Amniotic epithelial cell (primary cell): ENCODE measurements at places on chromosomes 3 and 15.
A peak's percentile ranks its signal among the peaks of the same experiment; 100 is the strongest.

- DNase-seq, result no peak
These were observed 55.9 kb downstream of the DNASE1L3 start for GRCh38 chr3:58154626-58155449.

DNA sequence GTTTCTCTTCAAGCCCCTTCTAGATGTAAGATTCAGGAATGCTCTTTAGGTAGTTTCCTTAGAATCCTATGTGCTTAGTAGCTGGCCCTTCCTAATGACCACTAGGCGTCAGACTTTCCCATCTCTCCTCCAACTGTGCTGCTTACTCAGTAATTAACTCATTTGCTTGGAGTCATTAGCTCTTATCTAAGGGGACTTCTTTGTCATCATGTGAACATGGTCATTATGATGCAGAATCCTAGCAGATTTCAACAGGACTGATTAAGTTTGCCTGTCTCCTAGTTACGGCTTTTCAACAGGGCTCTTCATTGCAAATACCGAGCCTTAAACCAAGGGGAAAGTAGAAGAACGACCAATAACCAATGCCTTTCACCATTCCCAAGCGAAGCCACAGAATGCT lies 46.4 kb downstream of the GJD2 start:
- peak; percentile 64 for DNase-seq

DNA sequence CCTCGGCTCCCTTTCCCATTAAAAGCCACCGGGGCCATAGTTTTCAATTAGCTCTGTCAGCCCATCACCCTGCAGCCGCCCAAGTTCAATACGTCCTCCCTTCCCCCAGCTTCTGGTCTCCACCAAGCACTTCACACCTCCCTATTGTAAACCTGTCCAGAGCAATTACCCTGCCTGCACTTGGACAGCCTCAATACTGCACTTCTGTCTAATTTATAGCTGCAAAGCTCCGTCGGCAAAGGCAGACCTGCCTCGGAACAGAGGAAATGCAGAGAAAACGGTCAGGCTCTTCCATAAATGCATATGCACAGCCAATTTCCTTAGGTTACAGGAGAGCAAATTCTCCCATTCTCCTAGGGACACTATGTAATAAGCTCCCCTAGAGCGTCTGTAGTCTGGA lies 21.9 kb downstream of the LRIG1 start:
- DNase-seq, result no peak

- peak; percentile 62 for DNase-seq
These were observed 735.0 kb downstream of the ROBO1 start for GRCh38 chr3:79032686-79033318.

- DNase-seq, result no peak
These were observed 22.6 kb downstream of the WHAMM start for GRCh38 chr15:82831894-82832600.

- DNase-seq, result peak; percentile 93
These were observed 112.5 kb upstream of the TGFBR2 start for GRCh38 chr3:30493911-30494311.

GRCh38 chr15:98381446-98381845 lies 266.9 kb upstream of the IGF1R start:
- no peak for DNase-seq

DNA sequence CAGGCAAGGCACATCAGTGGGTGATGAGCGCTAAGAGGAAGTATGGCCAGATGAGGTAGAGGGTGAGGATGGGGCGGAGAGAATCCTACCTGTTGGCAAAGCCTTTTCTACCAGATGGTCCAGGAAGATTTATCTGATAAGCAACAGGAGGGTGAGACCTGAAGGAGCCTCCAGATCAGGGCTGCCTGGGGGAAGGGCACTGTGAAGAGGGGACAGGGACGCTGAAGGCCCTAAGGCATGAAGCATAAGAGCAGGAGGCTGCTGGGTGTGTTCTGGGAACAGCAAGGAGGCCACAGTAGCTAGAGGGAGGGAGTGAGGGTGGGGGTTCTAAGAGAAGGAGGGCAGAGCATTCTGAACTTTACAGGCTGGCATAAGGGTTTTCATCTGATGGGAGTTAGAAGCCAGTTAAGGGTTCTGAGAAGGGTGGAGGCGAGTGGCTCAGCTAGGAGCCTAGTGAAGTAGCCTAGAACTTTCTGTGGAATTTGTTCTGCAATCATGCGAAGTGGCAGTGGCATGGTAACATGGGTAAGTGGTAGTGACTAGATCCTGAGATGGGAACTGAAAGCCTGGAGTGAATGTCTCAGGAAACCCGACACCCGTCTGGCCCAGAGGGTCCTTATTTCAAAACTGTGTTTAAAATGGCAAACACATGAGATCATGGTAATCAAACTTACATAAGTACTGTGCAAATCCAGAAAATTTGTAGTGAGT lies 29.9 kb downstream of the CGNL1 start:
- no peak for DNase-seq

GRCh38 chr3:30970183-30970582 lies 75.7 kb upstream of the GADL1 start:
- no peak for DNase-seq

DNA sequence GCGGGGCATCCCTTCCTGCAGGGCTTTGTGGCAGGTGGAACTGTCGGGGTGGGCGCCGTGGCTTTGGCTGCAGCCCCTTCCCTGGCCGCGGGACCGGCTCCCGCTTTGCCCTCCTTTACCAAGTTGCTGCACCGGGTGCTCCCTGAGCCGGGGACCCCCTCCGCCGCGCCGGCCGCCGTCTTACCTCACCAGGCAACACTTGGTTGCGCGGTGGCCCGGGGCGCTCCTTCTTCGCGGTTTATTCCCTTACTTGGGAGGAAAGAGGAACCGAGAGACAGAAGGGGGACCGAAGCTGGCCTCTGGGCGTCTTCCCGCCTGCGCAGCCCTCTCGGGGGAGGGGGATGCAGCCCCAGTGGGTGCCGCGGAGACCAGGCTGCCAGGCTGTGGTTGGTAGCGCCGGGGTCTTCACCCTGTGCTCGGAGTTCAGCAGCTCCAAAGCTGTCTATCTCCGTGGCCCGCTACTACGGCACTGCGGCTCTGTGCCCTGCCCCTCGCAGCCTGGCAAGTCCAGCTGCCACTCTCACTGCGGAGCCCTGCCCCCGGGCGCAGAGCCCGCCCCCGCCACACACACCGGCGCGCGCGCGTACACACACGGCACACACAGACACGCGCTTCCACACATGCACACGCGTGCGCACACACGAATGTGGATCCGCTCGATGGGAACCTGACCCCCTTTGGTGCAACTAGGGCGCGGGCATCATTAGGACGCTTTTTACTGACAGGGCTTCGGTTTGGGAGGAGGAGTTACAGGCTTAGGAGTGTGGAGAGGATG lies at the start of gene DGKG:
TSS of gene DGKG (minus strand) at position 473 of the 775 bp plus-strand sequence. CDS start 41,775 bp downstream, outside the sequence.
- DNase-seq, result no peak

- DNase-seq, result no peak
These were observed 27.4 kb downstream of the MAP6D1 start for GRCh38 chr3:183797996-183798395.

DNA sequence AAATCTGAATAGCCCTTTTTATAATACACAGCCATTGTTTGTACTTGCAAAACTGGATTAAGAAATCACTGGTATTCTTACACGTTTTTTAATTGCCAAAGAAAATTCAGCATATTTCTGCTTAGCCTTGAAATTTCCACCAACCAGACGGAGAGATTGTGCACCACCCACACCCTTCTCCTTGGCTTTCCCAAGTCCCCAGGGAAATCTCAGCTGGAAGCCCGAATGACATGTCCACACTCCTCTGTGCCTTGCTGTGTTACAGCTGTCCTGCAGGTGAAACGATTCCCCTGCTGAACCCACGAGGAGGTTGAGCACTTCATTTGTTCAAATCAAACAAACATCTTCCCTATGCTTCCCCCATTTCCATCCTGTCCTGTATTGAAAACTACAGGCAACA lies 49.6 kb upstream of the PPARG start:
- DNase-seq, result no peak

- peak; percentile 64 for DNase-seq
These were observed 936 bp downstream of the KIF7 start for GRCh38 chr15:89654301-89654761.
